ENCODE measurements at places on chromosomes 3 and 15.
A peak's percentile ranks its signal among the peaks of the same experiment; 100 is the strongest.

DNA sequence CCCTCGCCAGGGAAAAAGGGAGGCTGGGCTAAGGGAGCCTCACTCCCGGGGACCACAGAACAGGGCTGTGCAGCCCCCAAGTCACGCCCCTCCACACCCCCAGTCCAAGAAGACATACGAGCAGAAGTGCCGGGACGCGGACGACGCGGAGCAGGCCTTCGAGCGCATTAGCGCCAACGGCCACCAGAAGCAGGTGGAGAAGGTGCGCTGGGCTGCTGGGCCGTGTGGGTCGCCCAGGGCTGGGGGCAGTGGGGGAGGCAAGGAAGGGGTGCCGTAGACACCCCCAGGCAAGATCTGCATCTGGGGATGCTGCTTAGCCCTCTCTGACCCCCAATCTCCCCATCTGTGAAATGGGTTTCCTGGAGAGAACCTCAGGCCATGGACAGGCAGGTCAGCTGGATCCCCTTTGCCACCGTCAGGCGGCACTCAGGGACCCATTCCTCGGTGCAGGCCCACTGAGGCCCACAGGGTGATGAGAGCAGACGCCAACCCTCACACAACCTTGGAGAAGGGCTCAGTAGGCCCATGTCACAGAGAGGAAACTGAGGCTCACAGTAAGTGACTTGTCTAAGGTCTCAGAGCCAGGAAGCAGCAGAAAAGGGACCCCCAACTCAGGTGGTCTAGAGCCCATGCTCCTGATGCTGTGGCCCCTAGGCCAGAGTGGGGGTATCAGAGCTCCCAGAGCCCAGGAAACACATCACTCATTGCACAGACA lies 33.7 kb downstream of the PSTPIP1 start:
- DNase-seq, result no peak

- no peak for DNase-seq
Measured at GRCh38 chr3:186286114-186286513, 75.9 kb downstream of the DGKG start.

GRCh38 chr15:86060674-86061073 lies 19.0 kb upstream of the AGBL1 start:
- no peak for DNase-seq

DNA sequence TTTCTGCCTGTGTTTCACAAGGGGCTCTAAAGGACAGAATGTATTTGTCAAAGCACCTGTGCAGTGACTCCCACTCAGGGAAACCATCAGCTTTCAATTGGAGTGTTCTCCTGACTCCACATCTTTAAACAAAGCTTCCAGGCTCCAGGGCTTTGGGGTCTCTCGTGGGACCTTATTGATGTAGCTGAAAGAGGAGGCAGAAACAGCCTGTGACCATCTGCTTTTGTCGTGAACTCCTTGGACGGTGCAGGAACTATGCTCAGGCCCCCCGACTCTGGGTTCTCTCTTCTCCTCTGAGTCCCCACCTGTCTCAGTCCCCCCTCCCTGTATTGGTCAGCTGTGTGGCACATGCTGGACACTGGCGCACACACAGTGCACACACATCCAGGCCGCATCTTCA lies 486.8 kb downstream of the GABRG3 start:
- DNase-seq, result no peak

DNA sequence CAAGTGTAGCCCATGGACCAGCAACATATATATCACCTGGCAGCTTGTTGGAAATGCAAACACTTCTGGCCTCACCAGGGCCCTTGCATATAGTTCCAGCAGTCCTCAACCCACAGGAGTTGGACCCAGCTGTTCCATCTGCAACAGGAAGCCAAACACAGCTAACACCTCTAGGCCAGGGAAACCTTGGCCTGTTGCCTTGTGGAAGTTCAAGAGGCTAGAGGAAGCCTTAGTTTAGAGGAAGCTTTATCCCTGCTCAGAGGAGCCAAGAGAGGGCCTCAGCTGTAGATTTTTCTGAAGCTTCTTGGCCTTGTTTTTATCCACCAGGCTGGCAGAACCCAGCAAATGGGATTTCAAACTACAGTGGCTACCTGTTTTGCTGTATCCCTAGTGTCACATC lies 11.4 kb downstream of the FHIT start:
- DNase-seq, result no peak

DNA sequence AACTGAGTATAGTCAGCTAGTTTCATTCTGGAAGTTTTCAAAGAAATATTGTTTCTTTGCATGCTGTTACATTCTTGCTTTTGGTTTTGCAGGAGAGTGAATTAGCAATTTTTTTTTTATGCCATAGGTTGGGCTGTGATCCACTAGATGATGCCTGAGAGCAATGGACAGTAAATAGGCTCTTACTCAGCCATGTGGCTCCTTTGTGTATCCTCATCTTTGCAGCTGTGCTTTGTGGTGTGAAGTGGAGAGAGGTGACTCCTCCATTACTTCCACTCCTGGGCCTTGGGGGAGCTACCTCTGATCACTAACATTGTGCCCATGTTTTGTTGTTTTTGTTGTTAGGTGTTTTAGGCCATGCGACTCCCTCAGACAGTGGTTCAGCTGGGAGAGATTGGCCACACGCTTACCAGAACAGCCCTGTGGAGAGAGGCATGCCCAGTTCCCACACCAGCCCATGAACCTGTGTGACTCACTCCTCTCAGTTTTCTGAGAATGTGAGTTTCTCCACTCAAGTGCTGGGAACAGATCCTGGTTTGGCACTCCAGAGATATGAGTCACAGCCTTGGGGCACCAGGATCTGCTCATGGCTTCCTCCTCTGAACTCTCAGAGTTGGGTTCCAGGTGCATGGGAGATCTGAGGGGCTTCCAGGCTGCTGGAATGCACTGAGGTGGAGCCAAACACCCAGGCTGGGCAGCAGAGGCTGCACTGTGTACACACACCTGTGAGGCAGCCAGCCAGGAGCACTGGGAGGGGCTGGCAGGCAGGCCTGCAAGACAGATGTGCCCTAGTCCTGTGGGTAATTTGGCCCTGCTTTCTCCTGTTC lies 785.3 kb downstream of the ROBO2 start:
- peak; percentile 88 for DNase-seq
